ENCODE measurements at places on chromosomes 7 and 10.

DNA sequence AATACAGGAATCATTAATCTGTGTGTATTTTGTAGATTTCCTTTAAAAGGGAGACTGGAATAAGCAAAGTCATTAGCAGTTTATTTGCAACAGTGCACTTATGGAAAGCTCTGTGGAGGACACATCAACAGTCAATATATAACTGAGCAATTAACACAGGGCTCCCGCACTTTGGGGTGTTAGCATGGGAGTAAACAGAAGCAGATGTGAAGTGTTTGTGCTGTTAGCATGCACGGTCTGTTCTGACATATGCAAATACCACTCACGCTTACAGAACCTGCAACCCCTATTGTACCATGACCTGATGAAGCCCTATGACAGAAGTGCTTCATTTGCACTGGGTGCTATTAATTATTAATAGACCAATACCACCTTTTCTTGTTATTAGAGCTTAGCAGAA, 118.9 kb downstream of the PPP1R3A start:
- DNase-seq = no peak

DNA sequence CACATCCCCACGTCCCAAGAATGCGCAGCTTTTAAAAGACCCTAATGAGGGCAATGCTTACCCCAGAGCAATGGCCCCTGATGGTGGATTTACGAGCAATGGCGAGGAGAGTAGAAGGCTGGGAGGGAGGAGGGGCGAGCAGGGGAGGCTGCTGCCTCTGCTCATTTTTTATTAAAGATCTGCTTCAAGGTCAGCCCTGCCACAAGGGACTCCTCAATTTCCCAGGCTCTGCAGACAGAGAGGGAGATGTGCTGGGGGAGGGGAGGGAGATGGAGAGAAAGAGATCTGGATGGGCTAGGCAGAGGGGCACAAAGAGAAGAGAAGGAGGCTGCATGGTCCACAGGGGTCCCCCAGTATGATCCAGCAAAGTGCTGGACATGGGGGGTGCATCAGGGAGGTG, 7.8 kb upstream of the SRRM3 start:
- DNase-seq = no peak

GRCh38 chr10:60140651-60141632, 234.6 kb upstream of the CCDC6 start:
- no peak for DNase-seq

DNA sequence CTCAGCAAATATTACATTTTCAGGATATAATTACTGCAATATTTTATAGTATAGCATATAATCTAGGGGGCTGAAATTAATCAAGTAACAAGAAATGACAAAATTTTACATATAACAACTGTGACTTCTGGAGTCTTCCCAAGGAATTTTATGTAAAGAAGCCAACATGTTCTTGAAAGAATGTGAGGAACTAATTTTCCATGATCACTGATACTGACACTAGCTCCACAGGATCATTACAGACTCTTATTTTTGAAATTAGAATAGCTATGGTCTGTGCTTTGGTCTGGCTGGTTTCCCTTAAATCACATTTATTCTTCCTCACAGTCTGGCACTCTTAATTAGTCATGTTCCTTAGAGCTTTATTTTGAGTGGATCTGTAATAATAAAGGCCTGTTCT, 267.7 kb upstream of the SEMA3A start:
- DNase-seq = no peak

DNA sequence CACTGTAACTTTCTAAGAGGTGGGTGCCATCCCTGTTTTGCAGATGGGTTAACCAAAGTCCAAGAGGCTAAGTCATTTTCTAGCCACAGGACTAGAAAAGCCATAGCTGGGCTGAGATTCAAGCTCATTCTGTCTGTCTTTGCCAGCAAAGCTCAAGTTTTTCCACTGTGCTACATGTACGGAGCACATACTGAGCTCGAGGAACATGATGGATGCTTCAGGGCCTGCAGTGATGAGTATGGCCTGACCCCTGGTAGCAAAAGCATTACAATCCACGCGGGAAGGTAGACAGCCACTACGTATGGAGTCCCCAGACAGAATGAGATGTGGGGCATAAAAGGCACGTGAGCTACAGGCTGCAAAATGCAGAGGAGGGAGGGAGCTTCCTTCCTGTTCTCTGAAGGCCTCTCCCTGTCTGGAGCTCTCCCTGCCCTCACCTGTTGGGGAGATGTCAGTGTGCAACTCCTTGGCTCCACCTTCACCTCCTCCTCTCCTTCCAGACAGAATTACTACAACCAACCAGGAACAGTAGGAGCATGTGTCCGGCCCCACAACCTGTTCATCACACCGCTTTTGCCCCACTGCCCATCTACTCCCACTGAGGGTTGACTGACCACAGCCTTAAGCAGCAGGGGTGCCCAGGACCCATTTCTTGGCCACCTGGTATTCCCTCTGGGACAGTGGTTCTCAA, 16.4 kb downstream of the ITPRIP start:
- DNase-seq = no peak

DNA sequence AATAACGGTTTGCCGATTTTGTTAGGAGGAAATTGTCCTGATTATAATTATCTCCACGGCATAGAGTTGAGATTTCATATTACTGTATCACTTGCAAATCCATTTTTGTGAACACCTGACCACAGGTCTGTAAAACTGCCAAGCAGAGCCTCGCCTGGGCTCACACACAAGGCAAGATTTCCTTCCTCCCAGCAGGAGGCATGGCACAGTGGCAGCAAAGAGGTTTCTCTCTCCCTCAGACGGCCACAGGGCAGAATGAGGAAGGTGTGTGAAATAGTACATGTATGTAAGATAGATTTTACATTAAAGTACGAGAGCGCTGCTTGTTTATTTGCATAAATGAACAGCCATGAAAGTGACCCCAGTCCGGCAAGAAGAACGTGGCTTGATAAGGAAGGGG, 130.1 kb downstream of the CELF2 start:
- DNase-seq = no peak

DNA sequence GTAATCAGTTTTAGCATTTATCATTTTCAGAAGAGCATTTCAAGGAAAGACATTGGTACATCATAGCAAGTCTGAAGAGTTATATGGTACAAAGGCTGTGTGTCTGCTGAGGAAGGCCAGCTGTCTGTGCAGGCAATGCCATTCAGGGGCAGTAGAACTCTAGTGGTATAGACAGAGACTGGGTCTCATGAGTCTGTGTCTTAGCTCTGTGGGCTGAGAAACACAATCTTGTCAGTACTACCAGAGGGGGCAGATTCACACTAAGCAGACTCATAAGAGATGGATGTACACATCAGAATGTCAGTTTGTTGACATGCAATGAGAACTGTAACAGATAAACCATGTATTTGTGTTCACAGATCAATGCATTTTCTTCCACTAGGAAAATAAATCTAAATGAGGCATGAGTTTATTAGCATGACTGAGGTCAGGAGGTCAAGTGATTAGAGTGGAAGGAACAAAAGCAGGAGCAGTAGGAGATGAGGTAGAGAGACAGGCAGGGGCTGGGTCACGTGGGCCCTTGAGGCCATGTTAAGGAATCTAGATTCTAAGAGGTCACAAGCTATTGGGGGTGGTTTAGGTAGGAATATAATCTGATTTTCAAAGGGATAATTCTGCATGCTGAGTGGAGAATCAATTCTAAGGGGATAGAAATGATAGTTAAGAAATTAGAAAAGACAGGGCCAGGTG, 7.5 kb upstream of the GGCT start:
- no peak for DNase-seq

GRCh38 chr7:156207306-156207705, 395.0 kb upstream of the SHH start:
- DNase-seq = no peak

- DNase-seq = no peak
These were observed 10.1 kb downstream of the ACTR1A start for GRCh38 chr10:102492344-102492939.

- no peak for DNase-seq
These were observed 12.9 kb downstream of the UBE2H start for GRCh38 chr7:129939881-129940280.

DNA sequence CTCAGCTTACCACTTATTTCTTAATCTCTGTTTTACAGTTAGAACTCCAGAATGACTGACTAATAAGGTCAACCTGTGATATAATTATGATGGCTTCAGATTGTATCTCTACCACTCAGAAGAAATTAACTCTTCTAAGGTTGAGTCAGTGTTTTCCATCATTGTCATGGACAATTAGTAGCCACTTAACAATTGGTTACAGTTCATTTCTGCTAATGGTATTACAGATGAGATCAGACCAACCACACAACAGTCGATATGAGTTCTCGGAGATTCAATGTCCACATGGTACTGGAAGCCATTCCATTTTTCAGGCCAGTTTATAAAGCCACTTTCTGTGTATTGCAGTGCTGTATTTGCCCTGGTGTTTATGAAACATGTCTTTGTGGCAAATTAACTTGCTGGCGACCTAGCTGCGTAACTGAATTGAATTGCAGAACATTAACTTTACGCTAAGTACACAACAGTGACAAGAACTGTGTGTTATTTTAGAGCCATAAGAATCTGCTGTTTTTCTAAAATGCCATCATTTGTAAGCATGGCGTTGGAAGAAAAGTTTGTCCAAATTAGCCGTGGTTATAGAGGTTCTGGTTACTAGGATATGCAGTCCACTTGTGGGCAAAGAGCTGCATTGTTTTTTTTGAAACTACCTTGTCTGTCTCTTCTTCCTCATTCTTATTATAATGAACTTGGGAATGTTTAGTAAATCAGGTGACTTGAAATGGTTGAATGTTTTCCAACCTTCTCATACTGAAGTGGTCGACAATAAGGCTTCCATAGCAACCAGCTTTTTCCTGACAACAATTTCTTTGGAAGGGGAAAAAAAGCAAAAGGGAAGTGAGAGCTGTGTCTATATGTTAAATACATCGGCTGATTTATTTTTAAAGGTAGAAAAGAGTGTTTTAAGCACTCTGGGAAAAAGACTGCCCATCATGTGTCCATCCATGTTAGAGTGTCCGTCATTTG, 76.4 kb downstream of the CELF2 start:
- DNase-seq = no peak

- DNase-seq = no peak
These were observed 27.1 kb upstream of the PLXNA4 start for GRCh38 chr7:132603220-132603833.

DNA sequence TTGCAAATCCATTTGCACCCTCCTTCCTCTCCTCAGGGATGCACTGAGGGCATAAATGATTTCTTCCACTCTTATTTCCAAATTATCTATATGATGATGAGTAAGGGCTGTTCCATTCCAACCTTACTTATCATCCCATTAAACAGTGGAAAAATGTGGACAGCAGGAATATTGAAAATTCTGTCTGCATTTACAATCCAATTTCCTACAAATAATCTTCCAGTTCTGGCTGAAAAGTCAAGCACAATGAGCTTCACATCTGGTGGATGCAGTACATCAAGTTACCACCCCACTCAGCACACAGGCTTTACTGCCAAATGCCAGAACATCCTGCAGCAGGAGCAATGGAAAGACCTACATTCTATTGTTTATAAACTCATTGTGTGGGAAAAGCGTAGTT, 345.0 kb upstream of the STEAP1 start:
- no peak for DNase-seq

GRCh38 chr10:103854686-103855391, 537 bp downstream of the SH3PXD2A start:
- no peak for DNase-seq

- no peak for DNase-seq
These were observed 98.2 kb upstream of the ZNF32 start for GRCh38 chr10:43746906-43747305.

GRCh38 chr7:45584261-45585210, 10.4 kb downstream of the ADCY1 start:
- DNase-seq = no peak

DNA sequence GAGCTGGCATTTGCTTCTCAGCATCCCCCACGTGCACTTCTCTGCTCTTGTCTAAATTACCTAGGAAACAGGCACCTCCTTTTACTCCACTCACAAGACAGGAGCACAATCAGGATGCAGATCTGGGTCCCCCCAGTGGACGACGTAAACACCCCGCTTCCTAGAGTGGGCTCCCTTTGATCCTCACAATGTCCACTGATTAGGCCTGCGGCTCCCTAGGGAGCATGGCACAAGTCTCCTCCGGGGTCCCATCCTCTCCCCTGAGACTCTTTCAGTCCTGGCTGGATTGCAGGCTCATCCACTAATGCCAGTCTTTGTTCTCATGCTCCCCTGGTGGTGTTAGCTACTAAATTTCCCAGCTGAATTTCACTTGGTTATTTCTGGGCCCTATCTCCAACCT, 98.3 kb downstream of the GLI3 start:
- no peak for DNase-seq

GRCh38 chr7:42156291-42156865, 80.6 kb downstream of the GLI3 start:
- DNase-seq = no peak

DNA sequence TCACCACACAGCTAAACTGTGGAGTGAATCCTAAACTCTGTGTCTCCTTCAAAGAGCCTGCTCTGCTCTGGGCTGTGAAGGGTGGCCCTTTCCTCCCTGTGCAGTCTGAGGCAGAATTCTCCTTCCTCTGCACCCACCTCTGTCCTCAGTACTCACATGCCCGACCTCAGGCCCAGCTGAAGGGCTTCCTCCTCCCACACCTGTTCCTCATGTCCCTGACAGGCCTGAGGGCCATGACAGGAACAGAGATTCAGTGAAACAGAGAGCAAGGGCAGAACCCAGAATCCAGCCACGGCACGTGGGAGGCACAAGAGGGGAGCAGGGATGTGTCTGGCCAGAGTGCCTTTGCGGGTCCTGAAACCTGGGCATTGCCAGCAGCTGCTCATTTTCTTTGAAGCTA, 13.9 kb downstream of the CREB3L2 start:
- no peak for DNase-seq

- DNase-seq = no peak
These were observed 11.0 kb upstream of the HNRNPF start for GRCh38 chr10:43419997-43420368.

DNA sequence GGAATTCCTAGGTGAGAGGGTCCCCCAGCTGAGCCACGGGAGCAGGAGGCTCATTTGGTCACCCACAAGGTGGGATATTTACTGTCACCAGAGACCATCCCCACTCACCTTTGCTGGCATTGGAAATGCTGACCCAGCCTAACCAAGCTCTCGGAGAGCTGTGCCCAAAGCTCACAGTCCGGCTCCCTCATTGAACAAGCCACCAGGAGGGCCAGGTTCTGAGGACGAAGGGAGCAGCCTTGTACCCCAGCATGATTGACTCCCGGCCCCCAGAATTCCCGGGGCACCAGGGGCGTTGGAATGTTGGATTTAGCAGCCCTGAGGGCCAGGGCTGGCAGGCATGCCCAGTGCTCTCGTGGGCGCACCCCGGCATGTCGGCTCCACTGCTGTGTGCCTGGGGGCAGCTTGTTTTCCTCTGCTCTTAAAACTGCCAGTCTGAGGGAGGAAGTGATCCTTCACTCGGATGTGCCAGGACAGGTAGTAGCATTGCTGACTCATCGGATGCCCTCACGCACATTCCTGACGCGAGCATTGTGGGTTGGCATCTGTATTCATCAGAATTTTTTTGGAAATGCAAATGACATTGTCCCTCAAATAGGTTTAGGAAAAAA, 23.3 kb downstream of the CLIP2 start:
- no peak for DNase-seq

GRCh38 chr7:116329686-116330503, 119.6 kb downstream of the TES start:
- no peak for DNase-seq

- DNase-seq = no peak
These were observed 239.2 kb downstream of the COBL start for GRCh38 chr7:51077316-51077986.

GRCh38 chr10:98293550-98294269, 25.7 kb upstream of the LOXL4 start:
- no peak for DNase-seq

GRCh38 chr7:116942504-116942903, 10.8 kb upstream of the ST7 start:
- DNase-seq = no peak

- no peak for DNase-seq
These were observed 527.4 kb upstream of the IGFBP3 start for GRCh38 chr7:46448478-46448877.
